ENCODE measurements at places on chromosomes 11 and 22.

DNA sequence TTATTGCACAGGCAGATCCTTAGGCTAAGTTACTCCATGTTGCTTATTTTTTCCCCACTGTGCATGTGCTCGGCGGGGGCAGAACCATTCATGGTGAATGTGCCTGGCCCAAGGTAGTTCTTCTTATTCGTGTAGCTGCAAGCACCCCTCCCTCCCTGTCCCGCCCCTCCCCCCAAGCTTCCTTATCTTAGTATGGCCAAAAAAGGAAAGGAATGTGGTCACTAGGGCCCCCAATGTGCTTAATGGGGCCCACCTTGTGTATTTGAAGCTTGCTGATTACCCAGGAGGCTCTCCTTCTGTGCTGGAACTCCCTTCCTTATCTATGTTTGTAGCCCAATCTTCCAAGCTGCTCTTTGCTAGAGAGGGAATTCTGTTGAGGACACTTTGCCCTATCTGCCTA lies 1259.7 kb upstream of the RAG2 start:
- DNase-seq, result no peak

DNA sequence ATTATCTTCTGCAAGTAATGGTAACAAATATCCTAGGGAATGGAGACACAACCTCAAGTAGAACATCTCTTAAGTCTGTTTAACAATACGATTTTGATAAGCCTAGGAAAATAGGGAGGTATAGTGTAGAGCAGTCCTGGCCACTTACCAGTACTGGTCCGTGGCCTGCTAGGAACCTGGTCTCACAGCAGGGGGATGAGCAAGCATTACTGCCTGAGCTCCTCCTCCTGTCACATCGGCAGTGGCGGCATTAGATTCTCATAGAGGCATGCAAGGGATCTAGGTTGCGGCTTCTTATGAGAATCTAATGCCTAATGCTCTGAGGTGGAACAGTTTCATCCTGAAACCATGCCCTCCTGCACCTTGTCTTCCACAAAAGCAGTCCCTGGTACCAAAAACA lies 4.4 kb downstream of the OR51V1 start:
- DNase-seq, result no peak

GRCh38 chr11:108975026-108975425 lies 310.2 kb downstream of the DDX10 start:
- DNase-seq, result no peak

- DNase-seq, result no peak
Measured at GRCh38 chr22:26998129-26998528, 340.7 kb downstream of the MIAT start.

DNA sequence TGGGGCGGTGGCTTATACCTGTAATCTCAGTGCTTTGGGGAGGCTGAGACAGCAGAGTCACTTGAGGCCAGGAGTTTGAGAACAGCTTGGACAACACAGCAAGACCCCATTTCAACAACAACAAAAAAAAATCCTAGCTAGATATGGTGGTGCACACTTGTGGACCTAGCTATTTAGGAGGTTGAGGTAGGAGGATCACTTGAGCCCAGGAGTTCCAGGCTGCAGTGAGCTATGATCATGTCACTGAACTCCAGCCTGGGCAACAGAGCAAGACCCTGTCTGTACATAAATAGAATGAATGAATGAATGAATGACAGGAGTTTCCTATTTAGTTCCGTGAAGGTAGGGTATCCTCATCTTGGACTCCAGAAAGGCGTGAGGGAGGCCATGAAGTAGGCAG lies 107.0 kb downstream of the OSBP2 start:
- no peak for DNase-seq

DNA sequence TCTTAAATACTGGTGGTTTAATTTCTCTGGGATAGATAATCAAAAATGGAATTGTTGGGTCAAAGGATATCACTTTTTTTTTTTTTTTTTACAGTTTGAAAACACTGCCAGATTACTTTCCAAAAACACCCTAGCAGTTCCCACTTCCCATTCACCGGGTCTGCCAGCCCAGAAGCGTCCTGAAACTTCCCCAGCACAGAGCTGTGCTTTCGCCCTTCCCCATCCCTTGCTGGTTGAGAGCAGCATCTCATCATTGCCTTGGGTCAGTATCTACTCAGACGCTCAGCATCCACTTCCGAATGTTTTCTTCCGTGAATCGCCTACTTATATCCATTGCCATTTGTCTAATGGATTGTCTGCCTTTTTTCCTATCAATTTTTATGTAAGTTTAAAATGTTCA lies 5.5 kb downstream of the CERK start:
- DNase-seq, result no peak

DNA sequence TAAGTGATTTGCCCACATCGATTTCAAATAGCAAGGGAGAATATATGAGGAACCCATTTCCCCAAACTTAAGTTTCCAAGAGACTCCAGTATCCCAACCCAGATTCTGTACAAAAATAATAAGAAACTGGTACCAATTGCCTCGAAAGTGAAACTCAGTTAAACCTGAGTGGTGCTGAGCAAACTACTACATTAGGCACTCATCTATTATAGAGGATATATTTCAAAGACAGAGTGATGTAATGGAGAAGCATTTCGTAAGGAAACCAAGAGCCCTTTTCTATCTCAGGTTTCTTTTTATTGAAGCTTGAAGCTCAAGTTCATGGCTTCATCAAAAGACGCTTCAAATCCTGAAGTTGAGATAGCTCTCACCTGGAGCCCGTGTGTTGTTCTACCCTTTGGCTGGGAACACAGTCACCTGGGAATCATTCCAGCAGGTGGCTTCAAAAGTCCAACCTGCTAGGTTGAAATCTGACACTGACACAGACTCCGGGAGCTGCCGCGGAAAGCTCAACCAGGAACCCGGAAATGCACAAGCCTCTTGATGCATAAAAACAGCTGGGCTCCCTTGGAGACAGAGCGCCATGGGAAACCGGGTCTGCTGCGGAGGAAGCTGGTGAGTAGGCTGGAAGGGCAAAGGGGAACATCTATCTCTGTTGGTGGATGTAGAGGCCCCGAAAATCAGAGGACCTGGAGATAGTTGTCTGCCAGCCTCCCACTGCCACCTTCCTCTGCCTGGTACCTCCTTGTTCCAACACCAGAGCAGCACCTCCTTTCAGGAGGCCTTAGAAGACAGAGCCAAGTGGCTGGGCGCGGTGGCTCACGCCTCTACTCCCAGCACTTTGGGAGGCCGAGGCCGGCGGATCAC lies at the start of gene C11orf52:
C11orf52 (plus strand) TSS at position 524 of the 867 bp plus-strand sequence; CDS start at position 584, 60 bp downstream.
- no peak for DNase-seq

DNA sequence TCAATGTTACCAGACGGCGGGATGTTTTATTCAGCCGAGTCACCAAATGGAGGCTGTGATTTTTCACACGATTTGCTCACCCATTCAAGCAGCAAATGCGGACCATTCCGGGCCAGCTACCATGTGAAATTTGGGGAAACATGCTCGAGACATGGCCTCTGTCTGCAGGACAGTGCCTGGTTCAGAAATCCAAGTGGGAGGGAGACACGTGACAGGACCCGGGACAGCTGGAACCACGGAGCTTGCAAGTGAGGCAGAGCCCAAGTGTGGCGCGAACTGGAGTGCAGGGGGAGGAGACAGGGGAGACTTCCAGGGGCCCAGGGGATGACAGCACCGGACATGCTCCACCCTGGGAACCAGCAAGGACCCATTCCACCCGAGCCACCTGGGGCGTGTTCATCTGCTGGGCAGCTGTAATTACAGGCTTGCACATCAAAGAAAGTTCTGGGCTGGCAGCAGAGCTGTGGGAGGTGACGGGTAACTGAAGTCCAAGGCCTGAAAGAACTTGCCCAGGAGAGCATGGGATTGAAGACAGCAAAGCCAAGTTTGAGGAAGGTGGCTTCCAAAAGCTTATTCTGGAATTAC lies 16.5 kb downstream of the CERK start:
- DNase-seq, result no peak

GRCh38 chr11:57131080-57131790 lies 50.5 kb upstream of the LRRC55 start:
- DNase-seq, result no peak

- no peak for DNase-seq
Measured at GRCh38 chr11:33387996-33388395, 130.8 kb downstream of the HIPK3 start.

GRCh38 chr11:122754553-122755322 lies 83.6 kb upstream of the CRTAM start:
- DNase-seq, result peak; percentile 54

GRCh38 chr22:50267591-50268390 lies 2.4 kb downstream of the MAPK11 start:
- peak; percentile 45 for DNase-seq

DNA sequence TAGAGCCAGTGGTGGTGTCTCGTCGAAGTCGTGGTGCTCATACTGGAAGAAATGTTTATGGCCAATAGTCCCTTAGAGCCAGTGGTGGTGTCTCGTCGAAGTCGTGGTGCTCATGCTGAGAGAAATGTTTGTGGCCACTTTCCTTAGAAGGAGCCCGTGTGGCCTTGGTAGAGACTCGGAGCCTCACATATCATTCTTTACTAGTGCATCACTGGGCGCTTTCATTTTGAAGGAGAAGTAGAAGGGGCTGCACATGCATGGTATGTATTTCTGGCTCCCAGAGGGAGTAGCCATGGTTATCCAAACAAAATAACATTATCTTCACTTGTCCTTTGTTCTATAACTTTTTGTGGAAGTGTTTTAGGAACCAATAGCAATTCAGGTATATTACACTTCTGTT lies 69.5 kb downstream of the JAM3 start:
- DNase-seq, result no peak

GRCh38 chr11:63537293-63538101 lies 889 bp downstream of the PLAAT4 start:
- DNase-seq, result no peak

DNA sequence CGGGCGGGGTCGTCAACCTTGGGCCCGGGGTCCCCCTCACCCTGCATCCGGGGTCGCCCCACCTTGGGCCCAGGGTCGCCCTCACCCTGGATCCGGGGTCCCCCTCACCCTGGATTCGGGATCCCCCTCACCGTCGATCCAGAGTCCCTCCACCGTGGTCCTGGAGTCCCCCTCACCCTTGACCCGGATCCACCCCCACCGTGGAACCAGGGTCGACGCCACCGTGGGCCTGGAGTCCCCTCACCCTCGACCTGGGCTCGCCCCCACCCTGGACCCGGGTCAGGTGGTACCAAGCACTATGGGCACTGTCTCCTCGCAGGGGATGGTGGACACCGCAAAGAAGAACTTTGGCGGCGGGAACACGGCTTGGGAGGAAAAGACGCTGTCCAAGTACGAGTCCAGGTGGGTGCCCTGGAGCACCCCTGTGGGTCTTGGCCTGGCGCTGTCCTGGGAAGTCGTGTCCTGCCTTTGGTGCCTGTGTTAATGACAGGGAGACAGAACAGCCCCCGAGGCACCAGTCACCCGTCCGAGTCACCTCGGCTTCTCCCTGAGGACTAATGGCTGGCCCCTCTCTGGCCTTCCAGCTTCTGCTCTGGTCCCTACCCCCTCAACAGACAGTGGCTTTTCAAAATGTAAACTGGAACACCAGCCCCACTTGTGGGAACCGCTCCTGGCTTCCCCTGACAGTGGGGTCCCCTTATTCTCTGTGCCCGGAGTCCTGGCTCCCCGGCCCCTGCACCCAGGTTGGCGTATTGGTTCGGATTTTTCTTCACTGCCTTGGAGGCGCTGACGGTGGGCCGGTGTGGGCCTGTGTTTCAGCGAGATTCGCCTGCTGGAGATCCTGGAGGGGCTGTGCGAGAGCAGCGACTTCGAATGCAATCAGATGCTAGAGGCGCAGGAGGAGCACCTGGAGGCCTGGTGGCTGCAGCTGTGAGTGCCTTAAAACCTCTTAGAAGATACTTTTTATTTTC lies 762 bp downstream of the CRELD2 start:
- no peak for DNase-seq

DNA sequence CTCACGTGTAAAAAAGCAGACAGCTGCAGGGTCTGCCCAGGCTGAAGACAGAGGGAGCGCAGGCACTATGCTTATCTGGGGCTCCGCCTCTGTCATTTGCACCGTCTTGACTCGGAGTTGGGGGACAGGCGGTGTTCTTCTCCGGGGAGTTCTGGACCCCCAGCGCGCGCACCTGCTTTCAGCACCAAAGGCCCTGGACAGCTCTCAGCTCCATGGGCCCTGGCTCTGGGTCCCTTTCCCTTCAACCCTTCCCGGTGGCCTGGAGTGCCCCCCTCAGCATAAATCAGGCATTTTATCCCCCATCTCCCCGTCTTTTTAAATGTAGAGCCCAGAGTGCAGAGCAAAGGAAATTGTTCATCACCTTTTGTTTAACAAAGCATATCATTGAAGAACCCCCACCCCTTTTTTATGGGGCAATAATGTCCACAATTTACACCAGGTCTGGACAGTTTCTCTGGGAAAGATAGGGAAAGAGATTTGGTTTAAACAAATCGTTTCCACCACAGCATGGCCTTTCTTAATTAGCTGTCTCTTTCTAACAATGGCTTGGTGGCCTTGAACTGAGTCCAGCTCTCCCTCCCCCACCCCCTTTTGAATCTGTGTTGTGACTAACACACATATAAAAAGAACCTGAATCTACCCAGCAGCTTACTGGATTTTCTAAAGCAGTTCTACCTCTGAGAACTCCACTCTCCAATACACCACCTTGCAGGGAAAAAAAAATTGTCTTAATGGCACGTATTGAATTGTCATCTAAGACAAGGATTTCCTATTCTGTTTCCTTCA lies 1.7 kb downstream of the SEZ6L start:
- no peak for DNase-seq

DNA sequence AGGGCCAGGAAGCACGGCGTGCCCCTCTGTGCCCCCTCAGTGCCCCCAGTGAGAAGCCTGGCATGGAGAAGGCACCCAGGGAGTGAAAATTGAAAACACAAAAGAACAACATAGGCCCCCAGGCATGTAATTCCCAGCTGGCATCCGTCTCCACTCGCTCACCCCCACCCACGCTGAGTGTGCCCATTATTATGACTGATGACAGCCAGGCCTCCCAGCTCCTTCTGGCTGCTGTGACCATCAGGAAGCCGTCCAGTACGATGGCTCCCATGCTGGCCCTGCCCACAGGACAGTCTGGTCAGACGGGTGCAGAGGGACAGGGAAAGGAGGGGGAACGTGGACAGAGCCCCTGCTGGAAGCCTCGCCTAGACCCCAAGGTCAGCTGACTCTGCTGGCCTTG lies 30.1 kb downstream of the ELFN2 start:
- DNase-seq, result no peak

GRCh38 chr22:48316257-48317250 lies 1511.1 kb downstream of the BRD1 start:
- no peak for DNase-seq

GRCh38 chr11:96472085-96472484 lies 82.3 kb downstream of the JRKL start:
- DNase-seq, result no peak

DNA sequence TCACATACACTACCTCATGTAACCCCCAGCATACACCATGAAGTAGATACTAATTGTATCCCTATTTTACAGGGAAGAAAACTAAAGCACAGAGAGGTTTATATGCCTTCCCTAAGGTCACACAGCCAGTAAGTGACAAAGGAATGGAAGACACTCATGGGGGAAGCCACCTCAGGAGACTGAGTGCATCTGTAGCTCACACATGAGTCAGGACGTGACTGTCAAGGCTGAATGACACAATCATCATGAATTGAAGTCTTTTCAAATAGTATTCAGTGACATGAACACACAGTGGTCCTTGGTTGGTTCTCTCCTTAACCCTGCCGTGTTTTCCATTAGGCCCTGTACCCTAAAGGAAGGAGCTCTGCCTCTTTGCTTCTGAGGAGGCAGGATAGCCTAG lies 463.0 kb downstream of the NTM start:
- no peak for DNase-seq

GRCh38 chr22:46224044-46224897 lies 25.8 kb downstream of the CDPF1 start:
- DNase-seq, result no peak

- no peak for DNase-seq
Measured at GRCh38 chr22:20234314-20234682, 33.8 kb downstream of the RTN4R start.

GRCh38 chr11:107849790-107850189 lies 8.8 kb downstream of the SLC35F2 start:
- DNase-seq, result no peak

- DNase-seq, result no peak
Measured at GRCh38 chr11:122367809-122368231, 251.8 kb upstream of the BLID start.

All from CD4-positive, alpha-beta T cell treated with Interleukin-15 for 4 hours (primary cell).